ENCODE measurements at places on chromosomes 5 and 9.
A peak's percentile ranks its signal among the peaks of the same experiment; 100 is the strongest.

- DNase-seq = no peak
These were observed 76.8 kb downstream of the PRLR start for GRCh38 chr5:35153375-35153932.

DNA sequence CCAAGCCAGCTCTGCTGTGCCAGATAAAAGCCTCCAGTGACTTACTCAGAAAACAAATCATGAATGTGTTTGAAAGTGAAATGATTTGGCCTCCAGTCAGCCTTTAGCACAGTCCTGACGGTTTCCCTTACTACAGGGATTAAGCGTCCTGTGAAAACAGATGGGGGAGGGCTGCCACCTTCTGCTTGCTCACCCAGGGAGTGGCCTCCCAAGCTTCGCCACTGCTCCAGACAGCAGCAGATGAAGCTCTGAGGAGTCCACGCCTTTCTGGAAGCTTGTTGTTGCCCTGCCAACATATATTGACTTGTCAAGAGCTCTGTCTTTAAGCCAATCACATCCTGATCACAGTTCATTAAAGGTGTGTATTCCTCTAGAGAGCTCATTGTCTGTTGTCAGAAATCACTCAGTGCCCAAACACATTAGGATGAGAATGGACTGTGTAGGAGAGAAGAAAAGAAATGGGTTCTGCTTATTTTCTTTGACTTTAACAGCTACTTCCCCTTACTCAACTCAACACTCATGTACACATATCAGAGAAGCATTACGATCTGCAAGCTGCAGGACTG lies 4.9 kb upstream of the FYB1 start:
- no peak for DNase-seq

DNA sequence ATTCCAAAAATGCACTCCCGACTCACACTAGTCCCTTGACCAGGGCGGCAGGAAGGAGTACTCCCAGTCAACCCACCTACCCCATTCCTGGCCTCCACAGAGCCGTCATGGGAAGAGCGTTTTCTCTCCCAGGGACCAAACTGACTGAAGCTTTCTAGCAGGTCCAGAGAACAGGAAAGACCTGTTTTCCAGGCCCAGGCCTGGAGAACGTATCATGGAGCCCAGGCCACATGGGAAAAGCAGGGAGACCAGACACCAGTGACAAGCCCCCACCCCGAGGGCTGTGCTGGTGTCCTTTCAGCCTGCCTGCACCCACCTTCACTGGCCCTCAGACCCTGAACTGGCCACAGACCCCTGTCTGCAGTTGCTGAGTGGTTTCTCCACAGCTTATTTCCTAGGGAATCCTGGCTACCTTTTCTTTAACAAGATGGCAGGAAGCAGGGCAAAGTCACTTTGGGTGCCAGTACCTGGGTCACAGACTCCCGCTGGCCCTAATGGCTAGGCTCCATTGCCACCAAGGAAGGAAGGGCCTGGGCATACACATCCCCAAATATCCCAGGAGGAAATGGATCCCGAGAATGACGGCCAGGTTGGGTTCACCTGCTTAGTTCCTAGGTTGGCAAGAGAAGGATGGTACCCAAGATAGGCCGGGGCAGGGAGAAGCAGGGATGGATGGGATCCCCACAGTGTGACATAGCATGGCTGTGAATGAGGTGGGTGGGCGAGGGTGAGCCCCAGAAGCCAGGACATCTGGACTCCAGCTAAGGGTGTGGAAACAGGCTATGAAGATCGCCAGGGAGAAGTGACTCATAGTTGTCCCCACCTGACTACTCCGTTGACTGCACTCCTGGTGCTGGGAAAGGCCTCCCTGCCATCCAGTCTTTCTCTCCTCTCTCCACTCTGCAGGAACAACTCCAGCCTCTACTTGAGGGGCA lies 12.2 kb downstream of the CCNI2 start:
- DNase-seq = no peak

GRCh38 chr5:6745706-6746222 lies 32.5 kb downstream of the TENT4A start:
- peak; percentile 71 for DNase-seq

- DNase-seq = no peak
These were observed 52.4 kb downstream of the SMIM23 start for GRCh38 chr5:171838066-171838465.

DNA sequence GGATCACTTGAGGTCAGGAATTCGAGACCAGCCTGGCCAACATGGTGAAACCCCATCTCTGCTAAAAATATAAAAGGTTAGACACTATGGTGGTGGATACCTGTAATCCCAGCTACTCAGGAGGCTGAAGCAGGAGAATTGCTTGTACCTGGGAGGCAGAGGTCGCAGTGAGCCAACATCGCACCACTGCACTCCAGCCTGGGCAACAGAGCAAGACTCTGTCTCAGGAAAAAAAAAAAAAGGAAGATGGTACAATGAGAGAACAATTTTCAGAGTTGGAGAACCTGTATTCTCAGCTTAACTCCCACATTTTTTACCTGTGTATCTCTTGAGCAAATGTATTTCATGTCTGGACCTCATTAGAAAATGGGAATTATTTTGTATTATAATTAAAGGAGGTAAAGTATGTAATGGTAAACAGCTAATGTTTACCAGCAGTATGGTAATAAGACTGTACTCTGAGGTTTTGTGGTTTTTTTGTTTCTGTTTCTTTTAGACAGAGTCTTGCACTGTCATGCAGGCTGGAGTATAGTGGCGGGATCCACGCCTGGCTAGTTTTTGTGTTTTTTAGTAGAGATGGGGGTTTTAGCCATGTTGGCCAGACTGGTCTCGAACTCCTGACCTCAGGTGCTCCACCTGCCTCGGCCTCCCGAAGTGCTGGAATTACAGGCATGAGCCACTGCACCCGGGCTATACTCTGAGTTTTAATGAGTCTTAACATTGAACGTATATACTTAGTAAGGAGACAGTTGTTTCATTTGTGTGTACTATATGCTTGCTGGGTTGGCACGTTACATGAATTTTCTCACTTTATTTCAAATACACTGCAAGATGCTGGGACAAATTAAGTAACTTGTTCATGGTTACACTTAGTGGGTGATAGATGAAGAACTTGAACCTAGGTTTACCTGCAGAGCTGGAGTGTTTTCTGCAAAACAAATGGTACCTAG lies 16.2 kb downstream of the UHRF2 start:
- no peak for DNase-seq

DNA sequence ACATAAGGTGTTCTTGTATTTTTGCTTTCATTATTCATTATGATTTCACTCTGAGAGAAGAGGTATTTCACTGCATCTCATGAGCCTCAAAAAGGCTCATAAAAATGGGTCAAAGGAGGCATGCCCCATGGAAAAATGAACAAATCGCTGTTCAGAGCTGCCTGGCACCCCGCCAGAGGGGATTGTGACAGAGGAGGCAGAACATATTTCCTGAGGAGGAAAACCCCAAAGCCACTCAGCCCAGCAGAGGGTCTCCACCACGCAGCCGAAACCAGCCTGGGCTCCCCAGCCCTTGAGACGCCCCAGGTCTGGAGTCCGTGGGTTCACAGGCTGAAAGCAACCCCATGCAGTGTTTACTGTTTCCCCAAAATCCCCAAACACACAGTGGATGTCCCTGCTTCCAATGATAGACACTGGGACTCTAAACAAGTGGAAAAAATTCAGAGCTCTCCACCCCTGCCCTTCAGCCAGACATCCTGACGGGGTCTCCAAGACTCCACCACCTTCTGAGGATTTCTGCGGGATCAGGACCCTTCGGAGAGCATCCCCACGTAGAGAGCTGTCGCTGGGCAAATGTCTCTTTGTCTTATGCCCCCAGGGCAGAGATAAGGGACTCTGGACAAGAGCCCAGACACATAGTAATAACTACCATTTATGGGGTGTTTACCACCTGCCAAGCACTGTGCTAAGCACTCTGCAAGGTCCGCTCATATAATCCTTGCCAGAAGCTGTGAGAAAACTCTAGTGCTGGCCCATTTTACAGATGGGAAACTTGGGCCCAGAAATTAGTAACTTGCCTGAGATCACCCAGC lies 122.3 kb downstream of the PAX5 start:
- no peak for DNase-seq

DNA sequence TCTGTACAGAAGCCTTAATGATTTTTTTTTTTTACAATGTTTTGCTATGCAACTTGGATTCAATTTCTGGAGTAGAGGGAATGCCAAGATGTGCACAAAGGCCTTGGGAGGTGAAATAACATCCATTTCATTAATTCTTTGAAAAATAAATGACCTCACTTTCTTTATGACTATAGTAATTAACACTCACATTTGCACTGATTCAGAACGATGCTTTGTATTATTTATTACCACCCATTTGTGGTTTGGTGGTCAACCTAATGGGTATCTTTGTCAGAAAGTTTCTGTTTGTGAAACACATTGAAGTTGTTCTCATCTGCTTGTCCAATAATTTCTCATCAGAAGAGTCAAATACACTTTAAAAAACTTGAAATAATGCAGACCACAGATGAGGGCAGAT lies 169.3 kb downstream of the NTRK2 start:
- DNase-seq = no peak

GRCh38 chr9:27344776-27345175 lies 47.8 kb upstream of the EQTN start:
- no peak for DNase-seq

GRCh38 chr9:108196332-108197007 lies 659.3 kb downstream of the ACTL7B start:
- DNase-seq = no peak

GRCh38 chr5:125310749-125311148 lies 564.3 kb upstream of the ZNF608 start:
- peak; percentile 12 for DNase-seq

- no peak for DNase-seq
These were observed 148.5 kb upstream of the ALDH1B1 start for GRCh38 chr9:38243993-38244392.

DNA sequence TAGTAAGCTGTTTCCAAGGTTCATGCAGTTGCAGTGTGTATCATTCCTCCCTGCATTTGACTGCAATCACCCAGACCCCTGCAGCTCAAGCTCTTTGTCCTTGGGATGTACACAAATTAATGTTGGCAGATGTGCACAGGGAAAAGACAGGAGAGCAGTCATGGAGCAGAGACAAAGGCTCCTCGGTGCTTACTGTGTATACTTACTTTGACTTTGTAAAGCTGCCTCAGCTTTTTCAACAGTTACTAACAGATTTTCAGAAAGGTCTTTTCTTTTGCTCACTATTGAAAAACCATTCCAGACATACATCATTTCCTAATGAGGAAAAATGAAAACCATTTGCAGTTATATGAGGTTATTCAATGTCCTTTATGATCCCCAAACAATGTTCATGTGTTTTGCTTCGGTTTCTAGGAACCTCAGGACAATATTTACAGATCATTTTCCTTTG lies 124.9 kb downstream of the TTC39B start:
- DNase-seq = no peak

GRCh38 chr5:17243287-17244063 lies 26.0 kb downstream of the BASP1 start:
- no peak for DNase-seq

GRCh38 chr9:13141629-13142028 lies 137.9 kb downstream of the MPDZ start:
- DNase-seq = no peak

- peak; percentile 1 for DNase-seq
These were observed 1125.4 kb downstream of the EFNA5 start for GRCh38 chr5:106545325-106545724.

- DNase-seq = no peak
These were observed 55.2 kb upstream of the NEK6 start for GRCh38 chr9:124202447-124202971.

- DNase-seq = no peak
These were observed 58.4 kb downstream of the TTC39B start for GRCh38 chr9:15248621-15249020.

DNA sequence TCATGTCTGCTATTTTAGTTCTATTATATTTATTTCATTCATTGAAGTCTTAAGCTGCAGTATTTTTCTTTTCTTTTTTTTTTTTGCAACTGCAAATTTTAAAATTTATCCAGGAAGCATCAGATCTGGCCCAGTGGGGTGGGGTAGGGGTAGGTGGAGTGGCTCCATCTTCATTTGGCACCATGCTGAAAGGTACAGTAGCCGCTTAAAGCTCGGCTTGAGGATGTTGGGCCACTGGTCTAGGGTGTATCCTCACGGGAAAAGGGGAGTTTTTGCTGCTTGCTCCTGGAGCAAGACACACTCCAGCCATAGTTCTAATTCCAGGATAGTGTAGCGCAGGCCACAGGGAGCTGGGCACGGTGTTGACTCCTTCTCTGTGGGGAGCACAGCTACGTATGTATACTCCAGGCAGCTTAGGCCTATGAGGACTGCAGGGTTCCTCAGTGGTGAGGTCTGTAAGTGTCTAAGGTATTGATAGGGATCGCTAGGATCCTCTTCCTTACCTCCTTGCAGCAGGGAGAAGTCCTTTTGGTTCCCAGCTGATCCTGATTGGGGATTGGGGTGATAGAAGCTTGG lies 22.7 kb downstream of the RCL1 start:
- no peak for DNase-seq

GRCh38 chr5:128195316-128195715 lies 111.8 kb downstream of the SLC12A2 start:
- DNase-seq = no peak

DNA sequence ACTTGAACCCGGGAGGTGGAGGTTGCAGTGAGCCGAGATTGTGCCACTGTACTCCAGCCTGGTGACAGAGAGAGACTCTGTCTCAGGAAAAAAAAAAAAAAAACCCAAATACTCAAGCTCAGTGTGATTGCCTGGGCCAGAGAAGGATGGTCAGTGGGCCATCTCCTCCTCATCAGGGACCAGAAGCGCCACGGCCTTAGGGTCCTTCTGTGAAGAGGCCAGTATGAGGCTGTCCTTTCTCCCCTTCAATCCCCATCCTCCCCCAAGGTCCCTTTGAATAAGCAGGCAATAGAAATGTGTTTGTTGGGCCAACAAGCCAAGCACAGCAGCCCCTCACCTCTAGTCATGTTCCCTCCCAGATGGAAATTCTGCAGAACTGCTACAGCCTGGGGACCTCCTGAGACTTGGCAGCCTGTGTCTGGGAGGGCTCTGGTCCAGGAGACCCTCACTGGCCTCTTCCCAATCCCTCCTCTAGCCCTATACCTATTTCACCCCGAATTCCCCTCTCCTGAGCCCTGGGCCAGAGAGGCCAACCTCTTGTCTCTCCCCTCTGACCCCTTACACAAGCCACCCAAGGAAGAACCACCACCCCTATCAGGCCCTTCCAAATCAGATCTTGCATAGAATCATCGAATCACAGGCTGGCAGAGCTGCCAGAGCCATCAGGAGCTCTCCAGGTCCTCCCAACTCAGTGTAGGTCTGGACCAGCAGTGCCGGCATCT lies 1.0 kb downstream of the CSF1R start:
- DNase-seq = no peak

- DNase-seq = no peak
These were observed 63.1 kb downstream of the RNF38 start for GRCh38 chr9:36337002-36337401.

DNA sequence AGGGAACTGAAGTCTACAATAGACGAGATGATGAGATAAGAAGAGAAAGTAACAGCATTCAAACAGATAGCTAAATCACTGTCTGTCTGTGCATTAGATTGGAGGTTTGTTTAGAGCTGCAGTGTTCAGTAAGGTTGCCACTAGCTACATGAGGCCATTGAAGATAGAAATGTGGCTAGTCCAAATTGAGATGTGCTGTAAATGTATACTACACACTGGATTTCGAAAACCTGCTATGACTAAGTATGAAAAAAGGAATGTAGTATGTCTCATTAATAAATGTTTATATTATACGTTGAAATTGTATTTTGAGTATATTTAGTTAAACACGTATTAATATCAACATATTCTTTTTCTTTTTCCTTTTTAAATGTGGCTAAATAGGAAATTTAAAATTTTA lies 142.1 kb downstream of the XRCC4 start:
- peak; percentile 44 for DNase-seq

GRCh38 chr9:81772144-81772543 lies 82.8 kb upstream of the TLE1 start:
- peak; percentile 51 for DNase-seq

- DNase-seq = no peak
These were observed 27.7 kb upstream of the GFPT2 start for GRCh38 chr5:180380856-180381255.

Data from ELR (cell line).